Tibial nerve (tissue), 4 donors: ENCODE measurements at places on chromosomes 2 and 18. TPM values are rescaled to one million over a fixed set of nuclear protein-coding genes. Genes with fewer than 3 reads are reported as not detected.

Gene CD8B
- not detected for total RNA-seq

DNA sequence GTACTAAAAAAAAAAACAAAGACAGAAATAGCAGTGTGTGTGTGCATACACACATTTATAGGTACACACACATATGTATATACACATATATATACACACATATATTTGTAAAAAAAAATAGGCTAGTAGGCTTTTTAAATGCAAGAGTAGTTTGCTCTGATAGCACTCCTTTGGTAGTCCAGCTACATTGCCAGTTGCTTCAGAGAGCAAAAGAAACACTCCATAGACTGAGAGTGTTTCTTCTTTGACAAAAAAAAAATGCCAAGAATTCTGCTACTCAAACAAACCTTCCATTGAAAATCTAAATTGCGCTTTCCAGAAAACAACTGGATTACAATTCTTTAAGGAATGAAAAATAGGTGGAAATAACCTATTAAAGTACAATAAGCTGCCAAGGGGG, 365.9 kb upstream of the GALNT5 start:
- no peak for DNase-seq

- DNase-seq: no peak
Observed at GRCh38 chr18:35157181-35157580, 83.7 kb upstream of the ZNF397 start.

GRCh38 chr18:52569492-52569891, 229.5 kb downstream of the DCC start:
- no peak for DNase-seq

- no peak for DNase-seq
Observed at GRCh38 chr2:219109471-219109870, 48.8 kb upstream of the IHH start.

DNA sequence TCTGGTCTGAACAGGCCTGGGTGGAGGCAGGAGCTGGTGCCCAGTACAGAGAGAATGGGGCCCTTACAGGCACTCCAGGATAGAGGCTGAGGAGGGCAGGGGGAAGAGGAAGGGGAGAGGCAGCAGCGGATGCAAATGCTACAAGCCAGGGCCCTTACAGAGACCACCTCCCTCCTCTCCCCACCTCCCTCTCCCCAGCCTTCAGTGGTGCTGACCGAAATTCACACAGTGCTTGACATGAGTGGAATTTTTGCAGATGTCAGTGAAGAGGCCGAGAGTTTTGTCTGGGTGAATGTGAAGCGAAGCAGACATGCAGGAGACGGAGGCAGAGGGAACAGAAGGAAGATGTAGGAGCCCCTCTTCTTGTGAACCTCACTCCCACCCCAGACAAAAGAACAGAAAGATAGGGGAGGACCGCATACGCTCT, 31.9 kb downstream of the CIB4 start:
- DNase-seq: no peak

- DNase-seq: no peak
Observed at GRCh38 chr18:40404284-40404683, 1550.8 kb upstream of the PIK3C3 start.

DNA sequence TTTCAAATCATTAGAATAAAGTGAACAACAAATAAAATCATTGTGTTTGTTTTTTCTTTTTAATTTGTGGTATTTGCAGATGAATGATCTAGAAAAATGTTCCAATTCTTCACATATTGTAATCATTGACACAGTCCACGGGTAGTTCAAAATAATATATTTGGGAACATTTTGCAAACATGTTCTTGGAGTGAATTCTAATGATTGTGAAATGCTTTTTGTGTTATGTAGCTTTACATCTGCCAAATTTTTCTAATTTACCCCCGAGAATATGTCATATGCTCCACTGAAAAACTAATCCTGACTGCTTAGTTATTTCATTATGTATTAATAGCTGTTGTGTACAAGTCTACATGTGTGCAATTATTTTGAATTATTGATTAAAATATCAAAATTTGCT, 1468.4 kb upstream of the NXPH2 start:
- no peak for DNase-seq

DNA sequence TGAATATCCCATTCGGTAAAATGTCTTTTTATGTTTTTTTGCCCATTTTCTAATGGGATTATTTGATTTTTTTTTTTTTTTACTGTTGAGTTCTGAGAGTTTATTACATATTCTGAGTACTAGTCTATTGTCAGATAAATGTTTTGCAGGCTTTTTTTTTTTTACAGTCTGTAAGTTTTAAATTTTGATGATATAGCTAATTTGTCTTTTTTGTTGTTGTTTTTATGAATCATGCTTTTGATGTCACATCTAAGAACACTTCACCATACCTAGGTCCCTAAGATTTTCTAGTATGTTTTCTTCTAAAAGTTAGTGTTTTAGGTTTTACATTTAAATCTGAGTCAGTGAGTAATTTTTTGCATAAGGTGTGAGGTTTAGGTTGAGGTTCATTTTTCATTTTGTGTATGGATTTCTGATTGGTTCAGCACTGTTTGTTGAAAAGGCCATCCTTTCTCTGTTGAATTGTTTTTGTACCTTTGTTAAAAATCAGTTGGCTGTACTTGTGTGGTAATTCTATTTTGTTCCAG, 40.7 kb downstream of the PTPN4 start:
- no peak for DNase-seq

- DNase-seq: no peak
Observed at GRCh38 chr2:15142069-15142689, 419.0 kb downstream of the NBAS start.

DNA sequence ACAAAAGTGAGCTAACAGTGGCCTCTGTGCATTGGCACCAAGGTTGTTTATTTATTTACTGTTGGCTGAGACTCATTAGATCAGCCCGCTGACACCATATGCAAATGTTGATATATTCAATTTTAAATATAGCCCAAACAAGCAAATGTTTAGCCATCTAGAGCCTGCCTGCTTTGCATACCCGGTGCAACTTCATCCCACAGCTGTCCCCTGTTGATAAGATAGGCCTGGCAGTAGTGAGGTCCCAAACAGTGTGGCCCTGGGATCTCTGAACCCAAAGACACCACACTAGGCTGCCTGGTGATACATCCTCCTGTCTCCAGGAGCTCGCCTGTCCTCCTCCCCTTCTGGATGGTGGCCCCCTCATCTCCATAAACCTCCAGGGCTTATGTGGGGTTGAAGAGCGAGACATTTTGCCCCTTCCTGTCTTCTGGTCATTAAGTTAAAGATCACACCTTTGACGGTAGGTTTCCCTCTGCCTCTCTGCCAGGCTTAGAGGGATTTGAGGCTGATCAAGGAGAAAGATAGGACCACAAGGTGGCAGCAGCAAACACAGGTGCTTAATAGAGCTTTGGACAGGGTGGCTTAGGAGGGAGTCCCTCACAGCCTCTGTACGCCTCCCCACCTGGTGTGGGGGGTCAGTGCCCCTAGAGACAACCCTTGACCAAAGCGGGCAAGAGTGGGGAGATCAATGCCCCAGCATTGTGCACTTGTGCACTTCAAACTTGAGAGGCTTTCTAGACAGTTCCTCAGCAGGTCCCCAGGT, 23.7 kb upstream of the MYO5B start:
- DNase-seq: no peak

GRCh38 chr2:177155631-177156030, 57.0 kb upstream of the HNRNPA3 start:
- no peak for DNase-seq

GRCh38 chr18:21179590-21180220, 62.3 kb upstream of the GREB1L start:
- no peak for DNase-seq

- DNase-seq: no peak
Observed at GRCh38 chr2:236674646-236675045, 105.0 kb downstream of the ACKR3 start.

- DNase-seq: no peak
Observed at GRCh38 chr18:9764011-9764481, 55.9 kb downstream of the RAB31 start.

GRCh38 chr2:140841141-140841540, 1289.7 kb downstream of the LRP1B start:
- no peak for DNase-seq

- no peak for DNase-seq
Observed at GRCh38 chr2:103459283-103459682, 697.5 kb downstream of the TMEM182 start.

DNA sequence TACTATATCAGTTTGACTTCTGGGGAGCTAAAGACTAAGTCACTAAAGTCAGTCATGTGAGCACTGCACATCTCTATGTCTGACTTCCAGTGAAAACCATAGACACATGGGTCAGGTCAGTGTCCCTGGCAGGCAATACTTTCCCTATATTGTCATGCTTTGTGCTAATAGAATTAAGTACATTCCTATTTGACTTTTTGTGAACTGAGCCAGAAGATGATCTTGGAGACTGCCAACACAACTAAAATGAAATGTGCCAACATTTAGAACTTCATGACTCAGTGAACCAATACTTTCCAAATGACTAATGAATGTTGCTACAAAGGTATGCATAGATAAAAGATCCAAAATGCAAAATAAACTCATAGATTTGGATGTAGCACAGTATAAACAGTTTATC, 820.8 kb upstream of the FAM98A start:
- no peak for DNase-seq

DNA sequence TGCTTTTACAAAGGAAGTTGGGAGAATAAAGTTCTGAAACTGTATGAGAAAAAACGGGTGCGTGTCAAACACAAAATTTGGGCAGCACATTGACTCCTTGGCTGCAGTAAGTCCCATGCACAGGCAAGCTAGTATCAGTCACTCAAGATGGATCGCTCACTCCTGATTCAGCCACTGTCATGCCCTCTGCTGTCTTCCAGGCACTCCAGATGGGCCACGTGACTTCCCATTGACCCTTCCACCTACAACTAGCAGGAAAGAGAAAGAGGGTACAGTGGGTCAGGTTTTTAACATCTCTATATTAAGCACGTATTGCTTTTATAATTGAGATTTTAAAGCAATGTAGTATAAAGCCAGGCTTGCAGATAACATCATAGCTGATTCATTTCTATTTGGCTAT, 8.6 kb downstream of the ARHGEF33 start:
- DNase-seq: no peak
